Astrocyte of the cerebellum (primary cell): ENCODE measurements at places on chromosomes 7 and 10.

DNA sequence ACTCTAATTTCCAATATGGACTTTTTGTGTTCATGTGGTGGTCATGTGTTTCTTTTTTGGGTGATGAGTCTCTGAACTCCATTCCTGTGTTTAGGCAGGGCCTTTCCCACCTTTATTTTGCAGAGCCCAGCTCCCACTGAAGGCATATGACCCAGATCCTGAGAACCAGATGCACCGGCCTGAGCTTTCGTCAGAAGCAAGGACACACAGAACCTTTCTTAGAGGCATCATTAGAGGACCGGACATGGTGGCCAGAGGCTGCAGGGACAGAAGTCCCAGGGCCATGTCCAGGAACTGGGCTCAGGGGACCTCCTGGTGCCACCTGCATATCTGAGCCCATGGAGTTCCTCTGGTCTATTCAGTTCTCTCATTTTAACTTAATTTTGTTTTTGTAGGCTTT is 200.9 kb upstream of the ZNF32 start:
- no peak for DNase-seq

DNA sequence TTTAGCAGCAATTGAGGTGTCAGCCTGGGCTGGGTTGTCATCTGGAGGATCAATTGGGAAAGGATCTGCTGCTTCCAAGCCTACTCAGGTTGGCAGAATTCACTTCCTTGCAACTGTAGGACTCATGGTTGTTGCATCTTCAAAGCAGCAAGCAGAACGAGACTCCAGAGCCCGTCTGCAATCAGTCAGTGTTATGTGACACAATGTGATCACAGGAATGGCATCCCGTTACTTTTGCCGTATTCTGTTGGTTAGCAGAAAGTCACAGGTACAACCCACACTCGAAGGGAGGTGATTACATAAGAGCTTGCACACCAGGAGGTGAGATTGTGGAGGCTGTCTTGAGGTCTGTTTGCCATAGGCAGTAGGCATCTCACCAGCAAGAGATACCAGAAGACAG is 15.4 kb upstream of the LYZL1 start:
- no peak for DNase-seq

- DNase-seq: no peak
Observed at GRCh38 chr7:17046259-17046658, 164.5 kb upstream of the AGR3 start.

- no peak for DNase-seq
Observed at GRCh38 chr7:142488036-142488633, 230.3 kb upstream of the PRSS58 start.

DNA sequence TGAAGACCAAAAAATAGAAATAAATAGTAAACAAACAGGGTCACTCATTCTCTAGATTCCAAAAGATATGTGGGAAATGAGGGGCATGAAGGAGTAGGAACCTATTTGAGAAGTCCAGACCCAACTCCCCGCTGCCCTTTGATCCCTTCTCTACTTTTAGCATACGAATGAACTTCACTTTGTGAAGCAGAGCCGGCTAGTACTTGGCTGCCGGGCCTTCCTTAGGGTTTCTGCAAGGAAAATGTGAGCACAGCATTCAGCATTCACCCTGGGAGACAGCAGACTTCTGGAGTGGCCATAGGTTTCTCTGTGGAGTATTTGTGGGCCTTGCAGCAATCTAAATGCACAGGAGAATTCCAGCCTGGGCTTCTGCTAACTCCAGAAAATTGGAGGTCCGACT is 76.3 kb upstream of the PRKAR2B start:
- no peak for DNase-seq

GRCh38 chr7:47893238-47893637 is 55.0 kb downstream of the PKD1L1 start:
- no peak for DNase-seq

- peak; percentile 99 for DNase-seq
Observed at GRCh38 chr10:89515031-89515841, 20.2 kb downstream of the SLC16A12 start.

- no peak for DNase-seq
Observed at GRCh38 chr10:62112300-62112699, 156.3 kb downstream of the RTKN2 start.

DNA sequence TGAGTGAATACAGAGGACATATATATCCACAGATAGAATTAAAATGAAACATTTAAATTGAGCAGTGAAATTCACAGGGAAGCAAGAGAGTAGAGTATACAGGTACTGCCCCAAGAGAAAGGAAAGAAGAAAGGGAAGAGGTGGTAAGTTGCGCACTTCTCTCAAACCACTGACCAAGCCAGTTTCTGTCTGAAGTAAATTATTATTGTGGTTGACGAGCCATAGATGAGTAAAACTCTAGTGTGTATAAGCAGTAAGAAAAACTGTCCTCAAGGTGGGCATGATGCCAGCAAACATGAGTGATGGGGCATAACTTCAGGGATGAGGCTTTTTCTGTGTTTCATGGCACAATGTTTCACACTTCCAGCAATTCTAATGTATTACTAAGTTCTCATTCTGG is 4.4 kb upstream of the BET1 start:
- no peak for DNase-seq

DNA sequence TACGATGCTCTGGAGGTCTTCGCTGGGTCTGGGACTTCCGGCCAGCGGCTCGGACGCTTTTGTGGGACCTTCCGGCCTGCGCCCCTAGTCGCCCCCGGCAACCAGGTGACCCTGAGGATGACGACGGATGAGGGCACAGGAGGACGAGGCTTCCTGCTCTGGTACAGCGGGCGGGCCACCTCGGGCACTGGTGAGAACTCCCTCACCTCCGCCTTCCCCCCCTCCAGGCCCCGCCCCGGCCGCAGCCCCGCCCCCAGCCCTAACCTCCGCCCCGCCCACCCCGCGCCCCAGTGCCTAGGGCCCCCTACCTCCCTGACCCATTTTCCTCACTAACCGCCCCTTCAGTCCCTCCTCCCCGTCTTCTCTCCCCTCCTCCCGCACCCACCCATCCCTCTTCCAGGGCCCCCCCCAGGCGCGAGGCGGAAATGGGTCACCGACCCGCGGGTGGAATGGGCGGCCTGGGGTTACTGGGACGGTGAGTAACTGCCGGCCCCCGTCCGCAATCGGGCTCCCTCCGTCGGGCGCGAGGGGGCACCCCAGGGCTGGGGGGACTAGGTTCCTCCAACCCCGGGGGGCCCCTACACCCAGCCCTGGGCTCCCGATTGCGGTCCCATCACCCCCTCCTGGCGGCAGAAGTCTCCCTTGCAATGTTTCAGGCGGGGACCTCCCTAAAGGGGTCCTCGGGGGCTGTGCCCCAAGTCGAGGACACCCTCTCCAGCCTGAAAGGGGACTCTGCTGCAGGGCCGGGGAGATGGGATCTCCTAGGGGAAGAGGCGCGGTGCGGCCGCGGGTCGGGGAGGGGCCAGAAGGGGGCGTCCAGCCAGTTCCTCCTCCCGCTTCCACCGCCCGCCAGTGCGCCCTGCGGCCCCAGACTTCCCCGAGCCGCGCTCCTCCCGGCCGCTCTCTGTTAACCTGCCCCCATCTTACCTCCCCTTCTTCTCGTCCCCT is 2.1 kb downstream of the PCOLCE start:
- peak; percentile 50 for DNase-seq

- DNase-seq: no peak
Observed at GRCh38 chr7:36439624-36440023, 50.0 kb downstream of the ANLN start.

- peak; percentile 23 for DNase-seq
Observed at GRCh38 chr7:39566023-39566921, at the start of gene YAE1. TSS of gene YAE1 (plus strand) at chr7:39566404. CDS start at chr7:39566419, 15 bp downstream.

- no peak for DNase-seq
Observed at GRCh38 chr10:11197266-11197712, 179.6 kb downstream of the CELF2 start.

DNA sequence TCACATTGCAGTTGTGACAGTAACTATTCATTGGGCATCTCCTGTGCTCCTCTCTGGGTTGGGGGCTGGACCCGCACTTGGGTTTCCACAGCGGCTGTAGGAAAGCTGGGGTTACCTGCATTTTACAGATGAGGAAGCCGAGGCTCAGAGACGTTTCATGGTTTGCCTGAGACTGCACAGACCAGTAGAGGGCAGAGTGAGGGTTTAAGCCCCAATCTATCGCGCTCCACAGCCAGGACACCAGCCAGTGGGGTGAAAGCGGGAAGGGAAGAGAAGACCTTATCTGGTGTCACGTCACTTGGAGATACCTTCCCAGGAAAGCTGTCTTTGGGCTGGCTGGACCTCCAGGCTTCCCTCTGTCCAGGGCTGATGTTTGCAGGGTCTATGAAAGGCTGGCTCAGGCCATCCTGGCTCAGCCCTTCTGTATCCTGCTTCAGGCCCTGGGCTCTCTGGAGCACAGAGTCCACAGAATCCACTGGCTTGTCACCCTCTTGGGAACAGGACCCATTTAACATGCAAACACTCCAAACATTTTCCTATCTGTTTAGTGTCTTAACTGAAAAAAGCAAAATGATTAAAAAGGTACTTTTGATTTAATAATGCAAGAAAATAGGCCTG is 167.7 kb downstream of the EMX2 start:
- no peak for DNase-seq

- peak; percentile 90 for DNase-seq
Observed at GRCh38 chr10:24385776-24386175, 176.8 kb downstream of the KIAA1217 start.
